Left lung (tissue), 14 donors: ENCODE measurements at places on chromosomes 7 and 10.

GRCh38 chr7:4073052-4073451 is 609.0 kb upstream of the FOXK1 start:
- DNase-seq: no peak

- no peak for DNase-seq
These were observed 149.1 kb upstream of the PRKCQ start for GRCh38 chr10:6729071-6729774.

- DNase-seq: no peak
These were observed 105.6 kb downstream of the APBB1IP start for GRCh38 chr10:26543567-26544306.

GRCh38 chr10:28241741-28242399 is 61.0 kb downstream of the MPP7 start:
- DNase-seq: no peak

DNA sequence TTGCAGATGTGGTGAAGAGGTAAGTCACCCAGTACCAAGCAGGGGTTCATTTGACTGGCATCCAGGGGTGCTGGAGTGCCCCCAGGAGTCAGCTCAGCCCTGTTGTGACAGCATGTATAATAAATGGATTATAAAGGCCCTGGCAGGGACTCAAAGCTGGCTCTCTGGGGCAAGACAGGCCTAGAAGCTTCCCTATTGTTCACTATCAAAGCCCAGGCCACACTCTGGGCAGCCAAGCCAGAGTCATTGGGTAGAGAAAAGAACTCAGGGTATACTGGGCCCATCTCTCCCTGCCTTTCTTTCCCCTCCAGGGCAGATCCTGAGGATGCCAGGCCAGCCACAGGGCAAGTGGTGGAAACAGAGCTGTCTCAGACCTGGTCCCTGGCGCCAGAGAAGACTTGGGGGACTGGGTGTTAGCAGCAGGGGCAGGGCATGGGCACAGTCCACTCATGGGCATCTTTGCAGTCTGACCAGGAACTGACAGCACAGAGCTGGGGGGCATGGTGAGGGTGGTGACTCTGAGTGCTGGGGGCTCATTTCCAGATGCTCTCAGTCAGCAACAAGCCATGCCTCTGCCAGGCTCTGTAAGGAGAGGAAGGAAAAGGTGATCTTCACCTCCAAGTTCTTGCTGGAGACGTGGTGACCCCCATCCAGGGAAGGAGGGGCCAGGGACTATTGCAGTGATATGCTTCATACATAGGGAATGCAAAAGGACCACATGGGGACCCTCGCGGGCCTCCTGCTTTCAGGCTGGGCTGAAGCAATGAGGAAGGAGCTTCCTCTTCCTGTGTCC is 11.7 kb downstream of the RBP3 start:
- DNase-seq: no peak

- DNase-seq: no peak
These were observed 18.7 kb downstream of the SLC25A13 start for GRCh38 chr7:96303105-96303685.

DNA sequence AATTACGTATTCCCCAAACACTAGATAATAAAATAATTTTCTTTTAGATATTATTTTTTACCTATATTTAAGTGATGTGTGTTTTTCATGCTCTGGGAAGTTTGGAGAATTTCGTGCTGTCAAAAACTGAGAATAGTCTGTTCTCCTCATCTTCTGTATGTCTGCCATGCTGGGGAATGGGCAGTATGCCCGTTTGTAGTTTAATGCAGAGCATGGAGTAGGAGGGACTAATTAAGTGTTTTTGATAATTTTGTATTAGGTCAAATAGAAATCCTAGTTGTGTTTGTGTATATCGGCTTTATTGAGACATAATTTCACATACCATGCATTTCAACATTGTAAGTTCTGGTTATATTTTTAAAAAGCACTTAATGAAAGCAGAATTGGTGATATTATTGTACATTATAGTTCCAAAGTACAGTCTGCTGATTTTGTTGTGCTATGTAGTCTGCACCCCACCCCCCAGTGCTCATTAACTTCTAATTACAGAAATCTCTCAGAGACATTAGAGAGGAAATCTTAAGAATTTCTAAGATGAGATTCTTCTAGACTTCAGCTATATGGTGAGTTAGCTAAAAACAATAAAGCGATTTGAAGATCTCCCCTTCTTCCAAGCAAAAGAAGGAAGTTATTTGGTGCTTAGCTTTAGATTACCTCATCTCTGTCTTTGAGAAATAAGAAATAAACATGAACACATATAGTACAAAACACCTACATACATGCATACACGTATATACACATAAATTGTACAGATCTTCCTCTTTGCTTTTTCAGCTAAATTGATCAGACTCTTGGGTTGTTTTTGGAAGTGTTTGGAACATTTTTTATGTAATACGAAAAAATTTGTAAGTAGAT is 22.2 kb downstream of the ZRANB1 start:
- no peak for DNase-seq

- no peak for DNase-seq
These were observed 325.9 kb downstream of the GFRA1 start for GRCh38 chr10:115947104-115947503.

GRCh38 chr7:29839302-29839701 is 33.0 kb downstream of the WIPF3 start:
- DNase-seq: no peak

DNA sequence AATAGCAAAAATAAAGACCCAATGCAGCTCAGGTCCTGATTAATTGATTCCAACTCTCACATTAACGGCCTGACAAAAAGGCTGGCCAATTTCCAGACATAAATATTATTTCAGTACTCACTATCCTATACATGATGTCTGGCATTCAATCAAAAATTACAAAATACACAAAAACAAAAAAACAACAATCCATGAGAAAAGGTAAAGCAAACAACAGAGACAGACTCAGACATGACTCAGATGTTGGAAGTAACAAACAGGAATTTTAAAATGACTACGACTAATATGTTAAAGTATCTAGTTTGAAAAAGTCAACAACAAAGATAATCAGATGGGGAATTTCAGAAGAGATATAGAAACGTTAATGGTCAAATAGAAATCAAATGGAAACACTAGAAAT is 152.8 kb downstream of the AMPH start:
- DNase-seq: no peak

DNA sequence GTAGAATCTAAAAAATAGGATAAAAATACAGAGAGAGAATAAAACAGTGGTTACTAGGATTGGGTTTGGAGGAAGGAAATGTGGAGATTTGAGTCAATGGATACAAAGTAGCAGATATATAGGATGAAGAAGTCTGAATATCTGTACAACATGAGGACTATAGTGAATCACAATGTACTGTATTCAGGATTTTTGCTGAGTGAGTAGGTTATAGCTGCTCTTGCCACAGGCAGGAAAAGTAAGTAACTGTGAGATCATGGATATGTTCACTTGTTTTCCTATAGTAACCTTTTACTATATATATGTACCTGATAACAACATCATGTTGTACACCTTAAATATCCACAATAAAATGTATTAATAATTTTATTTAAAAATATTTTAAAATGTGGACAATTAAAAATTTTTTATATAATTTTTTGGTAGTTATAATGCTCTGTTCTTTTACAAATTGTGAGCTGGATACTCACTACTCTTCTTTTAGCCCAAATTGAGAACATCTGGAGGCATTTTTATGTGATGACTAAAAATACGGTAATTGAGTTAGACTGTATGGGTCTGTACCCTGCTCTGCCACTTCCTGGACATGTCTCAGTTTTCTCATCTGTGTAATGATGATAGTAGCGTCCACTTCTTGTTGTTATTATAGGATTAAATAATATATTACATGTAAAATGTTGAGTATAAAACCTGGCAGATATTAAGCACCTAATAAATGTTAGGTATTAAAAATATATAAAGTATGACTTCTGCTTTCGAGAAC is 439.1 kb downstream of the AUTS2 start:
- no peak for DNase-seq

DNA sequence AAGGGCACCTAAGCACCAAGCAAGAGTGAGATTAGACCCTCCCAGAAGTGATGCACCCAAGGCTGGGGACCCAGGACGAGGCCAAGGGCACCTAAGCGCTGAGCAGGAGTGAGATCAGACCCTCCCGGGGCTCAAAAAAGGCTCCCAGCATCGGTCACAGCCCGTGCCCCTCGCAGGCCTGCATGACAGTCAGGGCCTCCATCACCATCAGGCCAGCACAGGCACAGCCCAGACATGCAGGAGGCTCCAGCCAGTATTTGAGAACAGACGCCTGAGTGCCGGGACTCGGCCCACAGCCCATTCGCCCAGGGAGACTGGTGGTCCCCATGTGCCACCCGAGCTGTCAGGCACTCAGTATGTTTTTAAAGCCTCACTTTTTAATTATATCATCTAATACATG is 595.9 kb downstream of the PTPRN2 start:
- DNase-seq: no peak

- DNase-seq: no peak
These were observed 191.0 kb downstream of the TAX1BP1 start for GRCh38 chr7:27930910-27931476.

DNA sequence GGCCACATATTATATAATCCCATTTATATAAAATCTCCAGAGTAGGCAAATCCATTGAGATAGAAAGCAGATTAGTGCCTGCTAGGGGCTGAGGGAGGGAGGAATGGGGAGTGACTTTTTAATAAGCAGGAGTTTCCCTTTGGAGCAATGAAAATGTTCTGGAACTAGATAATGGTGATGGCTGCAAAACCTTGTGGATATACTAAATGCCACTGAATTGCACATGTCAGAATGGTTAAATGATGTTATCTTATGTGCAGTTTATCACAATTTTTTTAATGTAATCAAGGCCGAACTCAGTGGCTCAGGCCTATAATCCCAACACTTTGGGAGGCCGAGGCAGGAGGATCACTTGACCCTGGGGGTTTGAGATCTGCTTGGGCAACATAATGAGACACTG is 145.5 kb upstream of the AUTS2 start:
- DNase-seq: no peak

DNA sequence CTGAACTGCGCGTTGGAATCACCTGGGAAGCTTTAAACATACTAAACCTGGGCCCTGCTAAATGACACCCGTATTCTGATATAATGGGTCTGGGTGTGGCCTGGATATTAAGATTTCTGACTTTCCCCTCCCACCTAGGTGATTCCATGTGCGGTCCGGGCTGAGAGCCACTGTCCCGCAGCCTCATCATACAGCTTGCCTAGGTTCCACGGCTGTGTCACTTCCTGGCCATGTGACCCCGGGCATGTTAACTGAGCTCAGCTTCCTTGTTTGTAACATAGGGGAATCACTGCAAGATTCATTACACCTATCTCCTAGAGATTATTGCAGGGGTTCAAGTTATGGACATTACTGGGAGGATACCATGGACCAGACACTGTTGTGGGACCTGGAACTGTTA is 472.7 kb upstream of the GALNT17 start:
- no peak for DNase-seq

DNA sequence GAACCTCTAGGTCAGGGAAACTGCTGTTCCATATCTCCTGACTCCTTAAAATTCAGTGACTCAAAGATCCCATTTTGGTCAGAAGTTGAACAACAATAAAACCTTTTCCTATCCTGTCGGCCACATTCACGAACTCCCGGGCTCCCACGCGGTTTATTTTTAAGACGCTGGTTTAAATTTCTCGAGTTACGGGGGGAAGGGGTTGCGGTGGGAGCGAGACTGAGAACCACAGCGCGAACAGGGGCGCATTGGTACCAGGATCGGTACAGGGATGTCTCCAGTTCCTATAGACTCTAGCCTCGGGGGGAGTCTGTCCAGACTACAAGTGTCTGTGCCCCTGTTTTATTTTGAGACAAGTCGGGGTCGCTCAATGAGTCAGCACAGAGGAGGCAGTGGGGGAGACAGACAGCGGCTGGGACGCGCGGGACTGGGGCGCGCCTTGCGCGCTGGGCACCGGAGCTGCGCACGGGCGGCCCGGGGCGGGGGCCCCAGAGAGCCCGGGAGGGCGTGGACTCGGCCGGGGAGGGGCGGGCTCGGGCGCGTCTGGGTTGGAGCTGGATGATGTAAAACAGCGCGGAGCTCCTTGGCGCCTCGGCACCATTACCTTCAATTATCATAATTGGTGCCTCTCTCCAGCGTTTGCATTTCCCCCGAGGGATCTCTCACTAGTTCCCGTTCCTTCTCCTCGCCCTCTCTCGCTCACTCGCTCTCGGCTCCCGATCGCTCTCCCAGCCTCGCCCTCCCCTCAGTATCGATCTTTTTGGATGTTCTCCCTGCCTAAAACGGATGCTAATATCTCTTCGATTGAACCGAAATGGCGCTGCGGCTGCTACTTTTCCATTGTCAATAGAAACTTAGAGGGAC is 8.7 kb upstream of the BAMBI start:
- DNase-seq: peak; percentile 88

DNA sequence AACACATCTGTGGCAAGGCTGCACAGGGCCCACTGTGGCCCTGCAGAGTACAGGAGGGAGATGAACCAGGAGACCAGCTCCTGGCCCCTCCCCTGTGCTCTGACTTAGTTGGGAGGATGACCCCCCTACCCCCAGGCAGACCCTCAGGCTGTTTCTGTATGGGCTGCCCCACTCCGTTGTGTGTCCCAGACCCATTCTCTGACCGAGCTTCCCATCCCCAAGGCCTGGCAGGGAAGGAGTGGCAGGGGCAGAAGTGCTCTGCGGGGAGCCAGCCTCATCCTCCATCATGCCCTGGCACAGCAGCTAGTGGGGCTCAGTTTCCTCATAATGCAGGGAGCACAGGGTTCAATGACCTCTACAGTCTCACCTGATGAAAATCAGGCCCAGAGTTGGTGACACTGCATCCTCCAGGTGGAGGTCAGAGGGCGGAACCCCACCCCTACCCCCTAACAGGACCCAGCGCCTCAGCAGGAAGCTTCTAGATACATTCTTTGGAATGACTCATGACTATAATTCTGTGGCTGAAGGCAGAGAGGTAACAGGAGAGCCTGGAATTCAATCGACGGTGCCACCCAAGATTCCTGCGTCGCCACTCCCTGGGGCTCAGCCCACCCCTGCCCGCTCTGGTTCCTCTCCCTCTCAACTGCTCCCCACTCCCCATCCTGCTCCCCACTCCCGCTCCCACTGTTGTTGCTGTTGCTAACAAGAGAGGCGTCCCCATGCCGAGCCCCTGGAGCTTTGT is 18.2 kb downstream of the PODXL start:
- no peak for DNase-seq

- no peak for DNase-seq
These were observed 16.9 kb upstream of the GGCT start for GRCh38 chr7:30521532-30521931.
